ENCODE measurements at places on chromosomes 11 and 22. TPM values are rescaled to one million over a fixed set of nuclear protein-coding genes. Genes with fewer than 3 reads are reported as not detected.

DNA sequence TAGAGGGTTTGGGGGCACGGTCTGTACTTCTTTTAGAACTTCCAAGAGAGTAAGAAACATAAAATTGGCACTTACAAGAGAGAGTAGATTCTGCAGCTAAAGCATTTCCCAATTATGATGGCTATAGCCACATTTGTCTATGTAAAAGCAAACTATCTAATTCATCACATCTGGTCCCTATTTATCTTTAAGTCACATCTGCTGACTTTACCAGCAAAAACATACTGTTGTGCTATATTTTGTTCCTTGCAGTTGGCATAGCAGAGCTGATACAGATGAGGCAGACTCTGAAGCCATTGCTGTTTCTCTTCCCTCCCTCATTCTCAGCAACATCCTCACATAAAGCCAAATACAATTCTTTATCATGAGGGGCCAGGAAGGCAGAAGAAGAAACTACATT lies 1533.5 kb upstream of the RAG2 start:
- no peak for DNase-seq

- peak; percentile 82 for DNase-seq
Measured at GRCh38 chr11:67248653-67249052, 17.6 kb upstream of the GRK2 start.

DNA sequence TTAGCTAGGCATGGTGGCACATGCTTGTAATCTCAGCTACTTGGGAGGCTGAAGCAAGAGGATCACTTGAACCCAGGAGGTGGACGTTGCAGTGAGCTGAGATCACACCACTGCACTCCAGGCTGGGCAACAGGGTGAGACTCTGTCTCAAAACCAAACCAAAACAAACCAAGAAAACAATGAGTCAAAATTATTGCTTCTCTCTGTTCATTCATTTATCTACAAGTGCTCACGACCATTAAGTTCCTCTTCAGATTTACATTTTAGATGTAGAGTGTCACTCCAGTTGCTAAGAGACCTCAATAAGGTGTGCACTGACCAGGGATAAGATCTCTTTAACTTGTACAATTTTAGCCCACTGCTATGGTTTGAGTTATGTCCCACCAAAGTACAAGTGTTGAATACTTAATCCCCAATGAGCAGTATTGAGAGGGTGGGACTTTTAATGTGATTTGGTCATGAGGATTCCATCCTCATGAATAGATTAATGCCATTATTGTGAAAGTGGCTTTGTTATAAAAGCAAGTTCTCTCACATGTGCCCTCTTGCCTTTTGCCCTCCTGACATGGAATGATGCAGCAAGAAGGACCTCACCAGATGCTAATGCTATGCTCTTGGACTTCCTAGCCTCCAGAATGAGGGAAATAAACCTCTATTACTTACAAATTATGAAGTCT lies 7.8 kb downstream of the HNRNPUL2 start:
- DNase-seq, result no peak

GRCh38 chr11:17839450-17839849 lies 104.9 kb downstream of the KCNC1 start:
- DNase-seq, result no peak

Gene SCT
- total RNA-seq, result not detected

GRCh38 chr22:36369922-36370791 lies 17.6 kb downstream of the MYH9 start:
- DNase-seq, result peak; percentile 81

DNA sequence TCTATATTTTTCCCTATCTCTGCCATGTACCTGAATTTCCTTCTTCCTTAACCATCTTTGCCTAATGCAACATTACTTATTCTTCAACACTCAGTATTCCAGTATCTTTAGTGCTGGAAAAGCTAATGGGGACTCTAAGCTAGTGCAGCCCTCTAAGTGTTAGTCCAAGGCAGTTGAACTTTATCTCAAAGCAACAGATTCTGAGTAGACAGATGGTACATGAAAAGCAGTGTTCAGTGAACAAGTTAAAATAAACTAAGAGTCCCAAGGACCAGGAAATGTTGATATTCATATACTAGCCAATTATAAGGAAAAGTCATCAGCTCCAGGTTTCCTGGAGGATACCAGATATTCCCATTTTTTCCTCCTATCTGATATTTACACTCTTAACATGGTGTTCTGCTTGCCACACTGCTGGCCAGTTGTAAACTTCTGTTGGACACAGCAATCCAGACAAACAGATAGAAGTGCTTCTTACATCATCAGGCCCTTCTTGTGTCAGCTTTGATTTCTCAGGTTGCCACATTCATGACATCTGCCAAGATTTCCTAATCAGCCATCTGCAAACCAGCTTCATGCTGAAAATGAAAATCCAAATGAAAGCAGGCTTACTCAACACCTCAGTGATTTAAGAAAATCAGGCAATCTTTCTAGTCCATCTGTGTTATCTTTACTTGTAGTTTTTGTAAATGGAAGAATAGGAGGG lies 255.9 kb upstream of the POU2AF2 start:
- peak; percentile 73 for DNase-seq

GRCh38 chr11:107707215-107707671 lies 4.6 kb downstream of the SLN start:
- peak; percentile 96 for DNase-seq

DNA sequence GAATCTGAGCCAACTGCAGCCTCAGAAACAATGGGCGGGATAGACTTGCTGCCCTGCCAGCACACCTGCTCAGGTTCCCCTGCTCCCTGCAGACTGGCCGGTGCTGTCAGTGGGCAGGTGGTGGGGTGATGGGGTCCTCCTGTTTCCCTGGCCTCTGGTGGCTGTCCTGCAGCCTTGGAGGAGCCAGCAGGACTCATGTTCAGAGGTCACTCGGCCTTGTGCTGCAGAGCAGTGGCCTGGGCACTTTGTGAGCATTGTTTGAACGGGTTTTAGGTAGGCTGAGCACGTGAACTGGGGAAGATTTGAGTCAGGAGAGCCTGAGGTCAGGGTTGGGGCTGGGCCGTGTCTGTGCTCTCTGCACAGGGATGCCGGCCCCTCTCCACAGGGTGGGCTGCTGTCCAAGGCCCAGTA lies 17.6 kb downstream of the PPIL2 start:
- DNase-seq, result no peak

Gene KLHDC7B
- 0.15 TPM for total RNA-seq

DNA sequence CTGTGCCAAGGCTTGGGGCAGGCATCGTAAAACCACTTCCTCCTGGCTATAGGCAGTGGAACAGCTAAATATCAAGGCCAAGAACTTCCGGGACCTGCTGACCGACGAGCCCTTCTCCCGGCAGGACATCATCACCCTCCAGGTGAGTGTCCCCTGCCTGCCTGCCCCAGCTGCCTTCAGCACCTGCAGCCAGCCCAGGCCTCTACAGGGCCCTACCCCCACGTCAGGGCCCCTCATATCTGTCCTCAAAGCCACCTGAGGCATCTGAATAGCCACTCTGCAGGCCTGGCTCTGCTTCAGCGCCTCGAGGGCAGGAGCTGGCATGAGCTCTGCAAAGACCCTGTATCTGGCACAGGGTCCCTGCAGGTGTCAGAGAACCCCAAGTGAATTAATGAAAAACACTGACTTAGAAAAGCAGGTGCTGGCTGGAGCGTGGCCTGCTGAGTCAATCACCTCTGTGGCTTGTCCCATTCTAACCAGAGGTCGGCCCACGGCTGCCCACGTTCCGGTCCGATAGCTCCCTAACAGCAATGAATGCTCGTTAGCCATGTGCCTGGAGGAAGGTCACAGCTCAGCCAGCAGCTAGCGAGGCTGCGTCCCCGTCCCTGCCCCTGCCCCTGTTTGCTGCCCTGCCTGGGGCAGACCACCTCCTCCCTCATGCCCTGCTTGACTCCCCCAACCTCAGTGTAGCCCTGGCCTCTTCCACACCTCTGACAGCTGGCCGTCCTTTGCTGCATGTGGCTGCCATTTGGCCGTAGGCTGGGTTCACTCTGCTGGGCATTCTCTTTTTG lies 16.8 kb downstream of the PPIL2 start:
- peak; percentile 60 for DNase-seq

- DNase-seq, result no peak
Measured at GRCh38 chr22:34950489-34950888, 115.5 kb upstream of the ISX start.

DNA sequence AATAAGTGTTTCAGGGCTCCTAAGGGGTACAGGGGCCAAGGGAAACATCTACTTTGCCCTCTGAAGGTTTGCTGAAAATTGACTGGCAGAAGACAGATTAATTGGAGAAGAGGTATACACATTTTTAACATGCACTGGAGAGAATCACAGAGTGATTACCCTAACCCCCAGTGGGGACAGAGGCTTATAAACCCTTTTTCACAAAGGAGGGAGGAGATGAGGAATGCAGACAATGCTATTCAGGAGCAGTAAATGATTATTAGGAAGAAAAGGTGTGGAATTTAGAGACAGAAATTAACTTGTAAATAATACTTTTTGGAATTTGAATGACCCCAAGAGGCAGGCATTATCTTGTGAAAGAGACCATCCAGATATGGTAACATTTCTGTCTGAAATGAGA lies 582.4 kb upstream of the B3GAT1 start:
- no peak for DNase-seq

DNA sequence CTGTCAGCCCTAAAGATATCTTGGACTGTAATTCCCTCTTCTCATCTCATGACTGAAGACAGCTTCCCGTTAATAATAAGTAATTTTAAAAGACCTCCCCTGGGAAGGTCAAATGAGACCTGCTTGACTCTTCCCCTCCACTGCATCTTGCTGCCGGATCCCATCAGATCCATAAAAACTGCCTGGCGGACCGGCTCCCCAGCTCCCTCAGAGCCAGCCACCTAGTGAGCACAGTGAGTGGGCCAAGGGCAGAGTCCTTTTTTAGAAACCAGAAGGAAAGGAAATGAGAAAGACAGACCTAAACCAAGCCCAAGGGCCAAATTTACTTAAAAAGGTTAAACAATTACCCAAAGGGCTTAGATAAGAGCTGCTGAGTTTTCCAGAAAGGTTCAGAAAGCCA lies 595.3 kb downstream of the OPCML start:
- no peak for DNase-seq

GRCh38 chr22:37462983-37463382 lies 23.2 kb downstream of the MFNG start:
- peak; percentile 41 for DNase-seq

GRCh38 chr11:17443926-17444690 lies 32.5 kb downstream of the ABCC8 start:
- DNase-seq, result no peak

- DNase-seq, result no peak
Measured at GRCh38 chr22:37301144-37301830, 19.0 kb downstream of the CYTH4 start.

DNA sequence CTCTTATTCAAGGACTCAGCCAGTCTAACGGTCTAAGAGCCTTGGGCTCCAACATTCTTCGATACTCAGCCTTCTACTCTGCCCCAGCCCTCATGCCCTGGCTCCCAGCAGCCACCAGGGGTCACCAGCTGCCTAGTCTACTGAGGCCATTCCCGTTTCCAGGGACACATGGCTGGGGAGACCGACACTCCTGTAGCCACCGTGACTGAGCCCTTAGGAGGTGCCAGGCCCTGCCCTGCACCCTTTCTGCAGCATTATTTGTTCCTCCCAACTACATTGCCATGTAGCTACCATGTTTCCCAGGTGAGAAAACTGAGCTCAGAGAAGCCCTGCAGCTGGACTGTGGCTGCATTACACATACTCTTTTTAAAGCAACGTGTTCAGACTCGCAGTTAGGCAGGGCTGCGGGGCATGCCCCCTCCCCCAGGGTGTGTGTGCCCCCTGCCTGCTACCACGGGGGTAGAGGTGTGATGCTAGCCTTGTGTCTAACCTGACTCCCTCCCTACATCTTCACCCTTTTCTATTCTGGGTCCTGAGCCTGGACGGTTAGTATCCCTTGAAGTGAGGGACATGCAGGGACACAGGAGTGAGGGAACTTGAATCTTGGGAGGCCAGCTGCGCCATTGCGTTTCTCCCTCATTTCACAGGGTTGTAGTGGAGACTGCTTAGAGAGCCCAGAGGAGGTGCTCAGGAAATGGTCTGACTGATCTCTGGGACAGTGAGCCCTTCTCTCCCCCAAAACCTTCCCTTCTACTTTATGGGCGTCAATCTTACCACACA lies 17.5 kb downstream of the ATG16L2 start:
- DNase-seq, result peak; percentile 52

- no peak for DNase-seq
Measured at GRCh38 chr11:11946180-11946579, 62.2 kb downstream of the DKK3 start.

DNA sequence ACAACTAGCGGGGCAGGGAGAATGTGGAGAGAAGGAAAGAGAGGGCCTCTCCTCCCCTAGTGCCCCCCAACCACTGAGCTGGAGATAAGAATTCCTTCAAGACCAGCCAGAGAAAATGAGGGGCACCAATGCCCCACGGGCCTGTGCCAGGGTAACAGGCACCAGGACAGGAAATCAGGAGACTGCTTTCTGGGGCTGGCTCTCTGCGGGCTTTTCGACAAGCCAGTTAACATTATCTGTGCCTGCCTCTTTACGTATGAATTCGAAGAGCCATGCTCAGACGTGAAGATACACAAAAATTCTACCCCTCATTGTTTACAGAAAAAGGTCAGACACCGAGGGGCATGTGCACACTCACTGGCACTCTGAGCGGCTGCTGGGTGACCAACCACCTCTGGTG lies 52.1 kb downstream of the MYH9 start:
- no peak for DNase-seq

- DNase-seq, result no peak
Measured at GRCh38 chr11:64318766-64319761, 1.1 kb downstream of the PRDX5 start.

Gene TMEM191B
- total RNA-seq, result 0.35 TPM

GRCh38 chr11:31355817-31356216 lies 13.7 kb downstream of the DCDC1 start:
- DNase-seq, result peak; percentile 56

GRCh38 chr11:3894128-3894731 lies 38.8 kb downstream of the STIM1 start:
- DNase-seq, result peak; percentile 48

- DNase-seq, result no peak
Measured at GRCh38 chr22:44385296-44385610, 72.5 kb upstream of the SHISAL1 start.

Gene DEAF1
- 27.6 TPM for total RNA-seq

GRCh38 chr11:66958956-66959274 lies 732 bp upstream of the PC start:
- no peak for DNase-seq

Gene ANKK1
- not detected for total RNA-seq

DNA sequence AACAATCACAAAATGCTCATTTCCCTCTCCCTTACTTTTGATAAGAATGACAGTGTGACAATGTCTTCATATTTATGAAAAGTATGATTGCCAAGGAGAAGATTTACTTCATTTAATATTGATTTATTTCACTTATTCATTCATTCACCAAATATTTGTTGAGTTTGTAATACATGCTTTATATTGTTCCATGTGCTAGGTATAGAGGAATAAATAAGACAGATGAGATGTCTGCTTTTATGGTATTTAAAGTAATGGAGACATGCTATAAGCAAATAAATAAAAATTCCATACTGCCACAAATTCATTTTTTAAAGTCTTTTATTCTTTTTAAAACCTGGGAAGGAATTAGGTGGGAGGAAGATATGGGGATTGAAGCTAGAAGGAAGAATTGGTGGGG lies 289.4 kb downstream of the GUCY1A2 start:
- no peak for DNase-seq

GRCh38 chr22:30830907-30831306 lies 136.2 kb downstream of the OSBP2 start:
- peak; percentile 71 for DNase-seq
